HFF-Myc (cell line): ENCODE measurements at places on chromosomes 12 and 14.

- DNase-seq = no peak
Measured at GRCh38 chr12:76252031-76252430, 96.2 kb downstream of the BBS10 start.

- DNase-seq = no peak
Measured at GRCh38 chr12:105706321-105706972, 376.0 kb downstream of the C12orf75 start.

- no peak for DNase-seq
Measured at GRCh38 chr12:124995200-124995961, 1.9 kb downstream of the BRI3BP start.

DNA sequence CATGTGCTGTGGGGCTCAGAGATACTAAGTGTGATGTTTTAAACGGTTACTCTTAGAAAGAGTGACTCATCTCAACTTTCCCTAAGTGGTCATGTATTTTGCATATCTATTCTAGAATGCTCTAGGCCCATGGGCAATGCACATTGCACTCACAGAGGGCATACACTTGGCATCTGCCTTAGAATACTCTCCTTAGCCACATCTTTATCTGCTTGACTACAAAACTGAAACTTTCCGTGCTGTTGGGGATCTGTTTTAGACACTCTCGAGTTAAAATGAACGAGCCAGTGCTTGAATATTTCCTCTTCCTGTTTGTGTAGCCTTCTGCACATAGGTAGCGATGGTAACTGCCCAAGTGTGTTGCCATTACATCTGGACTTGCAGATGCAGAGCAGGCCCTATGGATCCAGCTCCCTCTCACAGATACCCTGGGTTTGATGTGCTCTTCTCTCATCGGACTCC lies 180.5 kb downstream of the CAND1 start:
- no peak for DNase-seq

DNA sequence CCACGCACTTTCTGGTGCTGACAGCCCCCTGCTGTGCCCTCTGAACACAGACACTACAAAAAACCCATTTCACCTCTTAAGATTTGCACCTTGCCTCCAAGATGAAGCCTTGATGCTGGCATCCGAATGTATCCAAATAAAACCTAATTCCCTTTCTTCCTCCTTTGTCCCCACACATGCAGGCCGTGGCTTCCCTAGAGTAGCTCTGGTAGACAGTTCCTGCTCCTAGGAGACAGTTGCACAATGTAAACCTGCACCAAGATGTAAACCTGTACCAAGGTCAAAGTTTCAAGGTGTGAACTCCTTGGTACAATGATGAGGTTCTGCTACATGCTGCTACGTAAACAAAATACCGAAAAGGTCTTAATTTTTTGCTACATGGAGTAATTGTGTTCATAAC lies 625 bp upstream of the ABHD12B start:
- no peak for DNase-seq
